Activated T-cell treated with anti-CD3 and anti-CD28 coated beads for 1 hour (primary cell): ENCODE measurements at places on chromosomes 12 and 14.

DNA sequence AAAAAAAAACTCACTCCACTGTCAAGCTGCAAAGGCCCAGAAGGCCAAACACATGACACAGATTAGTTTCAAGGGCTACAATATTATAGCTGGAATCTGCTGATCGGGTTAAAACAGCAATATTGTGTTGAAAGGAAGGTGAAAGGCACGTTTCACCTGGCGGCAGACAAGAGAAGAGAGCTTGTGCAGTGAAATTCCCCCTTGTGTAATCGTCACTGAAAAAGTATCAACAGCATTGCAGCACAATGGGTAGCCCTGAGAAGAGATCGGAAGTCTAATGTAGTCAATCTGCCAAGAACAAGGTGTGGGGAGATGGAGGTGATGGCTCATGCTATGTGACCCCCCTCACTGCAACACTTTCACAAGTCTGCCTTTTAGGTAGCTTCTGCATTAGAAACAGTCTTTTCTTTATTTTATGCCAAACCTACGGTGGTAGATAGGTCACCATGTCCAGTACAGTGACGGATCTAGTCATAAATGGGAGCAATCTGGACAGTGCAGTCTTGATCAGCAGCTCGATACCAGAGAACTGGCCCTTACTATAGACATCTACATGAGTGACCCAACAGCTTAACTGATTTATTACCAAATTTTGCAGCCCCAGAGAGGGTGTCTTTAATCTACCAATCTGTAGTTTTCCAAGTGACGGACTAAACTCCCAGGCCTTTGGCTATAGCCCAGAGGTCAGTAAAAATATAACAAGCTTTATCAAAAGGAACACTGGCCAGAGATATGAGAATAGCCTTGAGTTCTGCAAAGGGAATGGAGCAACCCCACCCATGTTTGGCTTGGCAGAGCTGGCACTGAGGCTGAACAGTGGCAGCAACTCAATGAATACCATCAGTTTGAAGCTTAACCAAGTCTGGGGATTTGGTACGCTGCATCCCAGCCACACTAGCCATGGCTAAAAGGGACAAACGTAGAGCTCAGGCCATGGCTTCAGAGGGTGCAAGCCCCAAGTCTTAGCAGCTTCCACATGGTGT lies 35.4 kb downstream of the SPTSSA start:
- no peak for DNase-seq

GRCh38 chr14:47676315-47676617 lies 861 bp upstream of the MDGA2 start:
- no peak for DNase-seq

DNA sequence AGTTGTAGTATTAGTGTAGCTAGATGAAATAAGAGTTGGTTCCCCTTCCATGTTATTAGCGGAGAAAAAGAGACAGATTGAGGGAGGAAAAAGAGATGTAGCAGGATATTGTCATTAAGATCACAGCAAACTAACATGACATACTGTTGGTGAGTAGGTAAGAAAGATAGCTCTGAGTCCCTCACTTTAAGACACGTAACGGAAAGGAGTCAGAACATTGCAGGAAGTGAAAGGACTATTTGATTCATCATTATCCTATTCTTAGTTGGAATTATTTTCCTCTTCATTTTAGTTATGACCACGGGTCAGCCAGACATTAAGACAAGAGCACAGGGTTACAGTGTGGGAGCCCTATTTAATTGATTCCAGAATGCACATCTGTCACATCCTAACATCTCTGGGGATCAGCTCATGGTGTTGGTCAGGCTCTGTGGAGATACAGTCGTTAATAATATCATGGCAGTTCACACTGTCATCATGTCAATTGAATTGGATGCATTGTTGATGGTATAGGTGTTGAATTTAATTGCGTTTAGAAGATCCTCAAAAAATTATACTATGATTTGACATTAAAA lies 55.0 kb downstream of the TMX1 start:
- no peak for DNase-seq

GRCh38 chr12:4506870-4507269 lies 31.8 kb upstream of the RAD51AP1 start:
- DNase-seq, result no peak

DNA sequence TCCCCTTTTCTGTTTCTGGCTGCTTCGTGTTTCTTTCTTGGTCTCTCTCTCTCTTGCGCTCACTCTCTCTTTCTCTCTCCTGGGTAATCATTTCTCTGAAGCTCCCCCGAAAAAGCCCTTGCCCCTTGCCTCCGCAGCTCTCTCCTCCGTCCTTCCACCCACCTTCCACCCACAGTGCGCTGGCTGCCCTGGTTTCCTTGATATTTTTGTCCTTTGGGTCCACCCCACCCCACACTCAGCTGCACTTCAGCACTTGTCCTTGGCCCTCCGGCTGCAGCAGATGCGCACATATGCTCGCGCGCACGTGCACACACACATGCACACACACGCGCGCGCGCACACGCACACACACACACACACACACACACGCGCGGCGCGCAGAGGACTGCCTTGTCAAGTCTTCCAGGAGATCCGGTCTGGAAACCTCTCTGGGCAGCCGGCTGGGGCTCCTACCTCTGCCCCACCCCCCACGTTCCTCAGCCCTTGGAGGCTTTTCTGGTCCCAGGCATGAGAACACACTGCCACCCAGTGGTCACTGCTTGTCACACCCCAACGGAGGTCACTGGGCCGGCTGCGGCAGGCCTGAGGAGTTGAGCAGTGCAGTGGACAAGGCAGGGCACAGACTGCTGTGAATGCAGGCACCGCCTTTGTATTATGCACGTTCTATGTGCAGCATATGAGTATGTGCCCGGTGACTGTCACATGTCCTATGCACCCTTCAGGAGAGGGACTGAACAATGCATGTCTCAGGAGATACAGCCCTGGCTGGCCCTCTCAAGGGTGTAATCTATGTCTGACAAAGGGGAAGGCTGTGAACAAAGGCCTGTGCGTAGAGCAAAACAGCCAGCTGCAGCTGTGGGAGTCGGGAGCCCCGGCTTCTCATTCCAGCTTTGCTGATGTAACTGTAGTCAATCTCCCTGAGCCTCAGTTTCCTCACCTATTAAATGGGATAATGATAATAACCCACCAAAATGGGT lies 6.5 kb downstream of the LAG3 start:
- DNase-seq, result peak; percentile 89

DNA sequence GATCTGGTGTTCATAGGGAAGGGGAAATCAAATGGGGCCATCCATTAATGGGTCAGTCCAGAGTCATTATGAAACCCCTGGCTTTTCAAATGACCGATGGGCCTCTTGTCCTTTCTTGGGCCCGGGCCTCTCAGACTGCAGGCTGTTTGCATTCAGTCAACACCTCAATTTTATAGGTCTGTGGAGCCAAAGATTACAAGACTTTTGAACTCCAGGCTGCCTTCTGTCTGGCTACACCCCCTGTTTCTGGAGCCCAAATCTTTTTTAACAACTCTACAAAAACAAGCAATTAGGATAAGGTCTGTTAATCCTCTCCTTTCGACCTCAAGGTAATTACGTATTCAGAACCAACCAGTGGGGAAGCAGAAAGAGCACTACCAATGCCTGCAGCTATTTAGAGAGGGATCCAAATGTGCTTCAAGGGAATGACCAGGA lies 35.6 kb downstream of the DUSP6 start:
- DNase-seq, result no peak

- no peak for DNase-seq
These were observed 22.4 kb upstream of the LRRC10 start for GRCh38 chr12:69633061-69633460.
